ENCODE measurements at places on chromosomes 4 and X.

- no peak for DNase-seq
Measured at GRCh38 chr4:133151691-133152329, 2.7 kb downstream of the PCDH10 start.

DNA sequence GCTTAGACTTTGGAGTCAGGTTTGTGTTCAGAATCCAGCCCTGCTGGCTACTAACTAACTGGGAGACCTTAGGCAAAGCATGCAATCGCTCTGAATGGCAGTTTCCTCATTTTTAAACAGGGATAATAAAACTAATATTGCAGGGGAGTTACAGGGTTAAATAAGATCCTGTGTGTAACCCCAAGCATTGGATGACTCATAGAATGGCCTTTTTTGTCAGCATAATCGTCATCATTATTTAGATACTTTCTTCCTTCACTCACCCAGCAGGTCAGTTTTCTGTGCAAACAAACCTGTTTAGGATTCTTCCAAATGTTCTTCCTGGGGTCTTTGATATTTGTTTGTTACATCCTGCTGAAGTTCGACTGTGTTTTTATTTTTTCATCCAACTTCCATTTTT lies 208.2 kb downstream of the EVC2 start:
- DNase-seq: no peak

DNA sequence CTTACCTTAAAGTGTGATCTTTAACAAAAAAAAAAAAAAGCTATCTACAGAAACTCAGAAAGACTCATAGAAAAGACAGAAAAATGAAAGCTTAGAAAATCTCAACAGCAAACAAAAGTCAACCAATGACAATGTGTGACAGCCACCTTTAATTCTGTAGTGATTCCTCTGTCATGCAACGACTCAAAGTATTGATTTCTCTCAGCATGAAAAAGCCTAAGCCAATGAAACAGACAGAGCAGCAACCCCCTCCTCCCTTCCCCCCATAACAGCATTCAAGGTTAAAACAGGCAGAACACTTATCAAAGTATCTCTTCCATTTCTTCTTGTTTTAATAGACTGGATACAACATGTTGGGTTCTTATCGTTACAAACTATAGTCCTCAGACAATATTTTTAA lies 112.5 kb downstream of the MAB21L2 start:
- DNase-seq: no peak

GRCh38 chrX:76202471-76202870 lies 29.6 kb downstream of the PBDC1 start:
- DNase-seq: no peak

DNA sequence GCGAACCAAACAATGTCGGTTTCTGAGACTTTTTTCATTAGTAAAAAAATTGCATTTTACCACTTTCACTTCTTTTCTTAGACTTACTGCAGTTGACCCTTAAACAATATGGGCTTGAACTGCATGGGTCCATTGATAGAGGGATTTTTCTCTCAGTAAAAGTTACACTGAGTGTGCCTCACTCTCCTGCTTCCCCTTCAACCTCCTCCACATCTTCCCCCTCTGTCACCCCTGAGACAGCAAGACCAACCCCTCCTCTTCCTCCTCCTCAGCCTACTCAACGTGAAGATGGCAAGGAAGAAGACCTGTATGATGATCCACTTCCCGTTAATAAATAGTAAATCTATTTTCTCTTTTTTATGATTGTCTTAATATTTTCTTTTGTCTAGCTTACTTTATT lies 43.4 kb downstream of the TEC start:
- no peak for DNase-seq

GRCh38 chr4:28481565-28481964 lies 1620.9 kb downstream of the STIM2 start:
- DNase-seq: no peak

GRCh38 chr4:135244056-135244455 lies 1042.5 kb upstream of the PABPC4L start:
- no peak for DNase-seq

DNA sequence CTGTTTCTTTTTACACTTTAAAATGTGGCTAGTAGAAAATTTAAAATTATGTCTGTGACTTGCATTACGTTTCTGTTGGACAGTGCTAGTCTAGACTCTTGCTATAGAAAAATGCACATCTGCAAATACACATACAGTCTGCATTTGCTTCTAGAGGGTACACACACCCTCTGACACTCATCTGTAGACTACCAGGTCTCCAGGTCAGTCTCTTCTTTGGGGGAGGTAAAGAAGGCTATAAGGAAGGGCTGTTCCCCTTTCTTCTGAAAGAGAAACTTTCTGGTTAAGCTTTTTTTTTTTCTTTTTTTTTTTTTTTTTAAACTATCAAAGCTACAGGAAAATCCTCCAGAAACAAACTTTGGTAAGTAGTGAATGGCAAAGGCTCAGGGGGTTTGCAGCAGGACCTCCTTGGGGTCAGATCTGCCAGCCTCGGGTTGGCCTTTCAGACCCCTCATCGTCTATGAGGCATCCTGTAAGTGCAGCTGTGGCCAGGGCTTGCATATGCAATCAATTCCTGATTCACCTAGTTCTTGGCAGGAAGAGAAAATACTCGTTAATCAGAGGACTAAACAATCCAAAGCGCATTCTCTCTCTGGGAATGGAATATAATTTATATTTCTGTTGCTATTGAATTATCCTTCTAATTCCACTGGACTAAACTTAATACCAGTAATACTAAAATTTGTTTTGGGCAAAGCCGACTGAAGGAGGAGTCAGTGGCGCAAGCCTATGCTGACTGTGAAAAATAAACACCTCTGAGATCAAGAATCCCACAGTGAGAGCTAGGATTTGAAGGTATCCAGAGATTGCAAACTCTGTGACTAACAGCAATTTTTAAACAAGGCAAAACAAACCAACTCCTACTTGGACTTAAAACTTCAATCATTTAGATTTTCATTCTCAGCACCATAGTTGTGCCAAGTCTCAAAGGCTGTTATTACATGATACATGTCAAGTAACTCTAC lies 109.3 kb upstream of the TBC1D9 start:
- DNase-seq: no peak

- no peak for DNase-seq
Measured at GRCh38 chr4:118775405-118775804, 60.5 kb downstream of the SEC24D start.

GRCh38 chr4:184461711-184462441 lies 12.5 kb downstream of the IRF2 start:
- no peak for DNase-seq

DNA sequence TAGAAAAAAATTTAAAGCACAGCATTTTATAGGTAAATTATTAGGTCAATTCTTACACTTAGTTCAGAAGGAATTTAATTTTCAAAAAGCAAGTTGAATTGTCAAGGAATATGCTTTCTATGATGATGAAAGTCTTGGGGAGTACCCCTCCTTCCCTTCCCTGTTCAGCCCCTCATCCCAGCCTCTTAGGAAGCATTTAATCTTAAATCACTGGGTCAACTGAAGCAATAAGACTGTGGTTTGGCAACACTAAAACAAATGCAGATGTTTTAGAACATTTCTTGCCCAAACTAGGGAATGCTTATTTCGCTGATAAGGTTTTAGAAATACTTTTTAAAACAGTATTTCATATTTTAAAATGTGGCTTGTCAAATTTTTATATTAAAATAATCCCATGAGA lies 19.1 kb upstream of the ARSJ start:
- DNase-seq: no peak

DNA sequence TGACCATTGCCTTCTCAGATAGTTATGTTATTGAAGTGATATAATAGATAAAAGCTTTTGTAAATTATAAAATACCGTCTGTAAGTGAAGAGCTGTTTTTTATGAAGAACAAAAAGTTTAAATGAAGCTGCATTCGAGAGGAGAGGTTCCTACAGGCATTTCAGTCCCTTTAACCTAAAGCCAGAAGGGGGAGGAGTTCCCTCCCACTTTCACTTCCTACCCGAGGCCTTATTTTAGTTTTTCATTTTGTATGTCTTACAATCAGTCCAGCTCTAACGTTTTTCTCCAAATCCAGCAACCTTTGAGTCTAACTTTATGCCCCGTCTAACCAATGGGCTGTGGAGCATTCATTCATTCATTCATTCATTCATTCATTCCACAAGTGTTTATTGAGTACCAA lies 16.5 kb upstream of the SOX3 start:
- DNase-seq: no peak

DNA sequence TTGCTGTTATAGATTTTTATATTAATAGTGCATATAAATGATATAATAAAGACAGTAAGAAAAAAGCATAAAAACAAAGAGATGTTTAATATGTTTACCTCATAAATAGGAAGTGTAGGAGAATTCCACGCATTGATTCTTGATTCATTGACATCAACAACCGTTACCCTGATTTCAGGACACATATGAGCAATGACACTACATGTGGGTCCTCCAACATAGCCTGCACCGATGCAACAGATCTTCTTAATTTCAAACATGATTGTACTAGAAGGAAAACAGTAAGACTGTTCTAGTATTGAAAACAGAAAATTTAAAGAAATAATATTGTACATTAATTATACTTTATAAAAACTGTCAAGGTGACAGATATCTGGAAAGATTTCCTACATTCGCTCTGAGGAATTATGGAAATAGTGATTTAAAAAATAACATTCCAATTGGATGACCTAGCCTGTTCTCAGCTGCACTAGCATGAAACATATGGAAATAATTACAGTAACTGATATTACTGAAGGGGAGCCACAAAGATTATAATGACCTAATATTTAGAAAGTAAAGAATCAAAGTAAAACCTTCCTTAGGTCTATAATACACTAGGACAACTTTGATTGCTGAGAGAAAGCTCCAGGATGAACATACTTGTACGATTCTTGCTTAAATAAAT lies 5.9 kb downstream of the UGDH start:
- DNase-seq: no peak

DNA sequence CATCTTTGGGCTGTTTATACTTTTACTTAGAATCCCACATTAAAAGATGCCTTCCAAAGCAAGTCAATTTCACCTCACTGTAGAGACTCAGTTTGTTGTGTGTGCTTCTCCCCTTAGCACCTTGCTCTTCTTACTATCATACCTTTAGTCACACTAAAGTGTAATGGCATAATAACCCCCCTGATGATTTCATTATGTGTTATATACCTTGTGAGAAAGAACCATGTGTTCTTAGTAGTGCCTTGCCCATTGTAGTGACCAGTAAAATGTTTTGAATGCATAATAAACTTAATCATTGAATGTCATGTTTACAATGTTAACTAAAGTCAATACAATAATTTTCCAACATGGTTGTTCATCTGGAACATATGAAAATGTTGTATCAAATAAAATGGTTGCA lies 1621.9 kb downstream of the PCDH7 start:
- DNase-seq: no peak

GRCh38 chr4:184384810-184385557 lies 89.4 kb downstream of the IRF2 start:
- DNase-seq: no peak

DNA sequence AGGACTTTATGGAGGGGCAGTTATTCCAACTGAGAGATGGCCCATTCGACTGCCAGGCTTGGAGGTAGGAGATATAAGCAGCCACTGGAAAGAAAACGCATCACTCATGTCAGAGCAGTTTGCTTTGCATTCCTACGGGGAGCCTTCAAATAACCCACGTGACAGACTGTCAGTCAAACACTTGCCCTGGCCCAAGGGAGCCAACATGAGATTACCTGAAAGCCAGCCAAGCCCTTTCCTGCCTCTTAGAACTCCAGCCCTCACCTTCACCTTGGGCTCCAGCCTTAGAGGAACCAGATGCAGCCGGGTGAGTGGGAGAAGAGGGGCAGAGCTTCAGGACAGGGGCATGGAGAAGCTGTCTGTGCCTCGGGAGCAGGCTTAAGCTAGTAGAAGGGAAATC lies 95.3 kb upstream of the CXCL13 start:
- no peak for DNase-seq

DNA sequence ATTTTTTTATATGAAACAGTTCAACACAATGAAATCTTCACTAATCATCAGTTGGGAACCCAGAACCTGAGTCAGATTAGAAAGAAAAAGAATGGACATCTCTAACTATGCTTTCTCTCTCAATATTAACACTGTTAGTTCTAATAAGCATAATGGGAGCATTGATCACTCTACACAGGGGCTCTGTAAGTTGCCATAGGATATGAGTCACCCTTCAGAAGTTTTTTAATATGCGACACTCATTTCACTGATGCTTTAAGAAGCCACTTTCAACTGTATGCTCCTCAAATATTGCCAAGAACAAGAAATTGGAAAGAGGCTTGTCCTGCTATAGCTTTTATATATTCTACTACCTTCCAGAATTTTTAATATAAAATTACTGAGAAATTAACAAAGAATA lies 187.0 kb downstream of the AASDH start:
- DNase-seq: no peak

GRCh38 chr4:11287055-11287454 lies 141.6 kb downstream of the HS3ST1 start:
- no peak for DNase-seq

DNA sequence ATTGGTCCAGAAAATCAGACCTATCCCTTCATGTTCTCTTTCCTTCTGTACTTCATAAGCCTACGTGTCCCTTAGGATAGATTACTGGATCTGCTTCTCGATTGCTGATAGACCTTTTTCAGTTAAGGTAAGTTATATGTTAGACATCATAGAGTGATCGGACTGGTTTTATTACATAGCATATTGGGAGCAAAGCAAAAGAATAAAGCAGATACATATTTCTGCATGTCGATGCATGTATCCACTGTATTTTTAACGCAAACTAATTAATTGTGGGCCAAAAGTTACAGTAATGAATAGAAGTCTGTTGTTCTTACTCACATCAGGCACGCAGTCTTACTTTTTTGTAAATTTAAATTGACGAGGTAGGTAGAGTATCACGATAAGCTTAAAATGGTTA lies 106.4 kb downstream of the SLIT2 start:
- DNase-seq: no peak

DNA sequence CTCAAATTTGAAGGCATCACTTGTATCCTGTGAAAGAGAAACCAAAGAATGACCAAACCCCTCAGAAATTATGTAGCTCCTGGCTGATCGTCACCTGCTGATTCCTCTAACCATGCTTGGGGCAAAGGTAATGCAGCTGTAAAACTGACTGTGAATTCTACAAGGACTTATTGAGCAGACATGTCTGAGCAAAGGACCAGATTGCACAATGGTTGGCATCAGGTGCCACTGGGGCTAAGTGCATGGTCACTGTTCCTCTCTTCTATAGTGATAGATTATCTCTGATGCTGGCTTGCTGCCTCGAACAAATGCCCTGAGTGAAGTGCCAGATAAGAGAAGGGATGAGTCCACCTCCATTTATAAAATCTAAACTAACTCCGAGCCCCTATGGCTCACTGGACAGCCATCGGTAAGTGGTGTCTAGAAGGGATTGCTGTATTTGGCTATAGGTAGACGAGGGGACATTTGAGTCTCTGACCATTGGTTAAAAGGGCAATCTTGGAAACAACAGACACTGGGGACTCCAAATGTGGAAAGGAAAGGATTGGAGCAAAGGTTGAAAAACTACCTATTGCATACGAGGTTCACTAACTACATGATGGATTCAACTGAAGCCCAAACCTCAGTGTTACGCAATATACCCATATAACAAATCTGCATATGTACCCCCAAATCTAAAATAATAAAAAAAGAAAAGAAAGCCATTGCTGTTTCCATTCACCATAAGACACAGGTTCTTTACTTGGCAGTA lies 110.7 kb upstream of the IGSF1 start:
- no peak for DNase-seq

- DNase-seq: no peak
Measured at GRCh38 chr4:156998500-156999174, 27.0 kb upstream of the PDGFC start.

GRCh38 chr4:2284934-2285612 lies 23.2 kb upstream of the MXD4 start:
- DNase-seq: no peak

- no peak for DNase-seq
Measured at GRCh38 chrX:69107231-69107739, 58.0 kb downstream of the PJA1 start.

GRCh38 chrX:20740443-20740842 lies 473.7 kb upstream of the RPS6KA3 start:
- DNase-seq: no peak

All from stimulated activated CD4-positive, alpha-beta T cell treated with anti-CD3 and anti-CD28 coated beads, Interleukin-1b, Interleukin-23, amount 100 ng/mL, for 1 hour (primary cell).